ENCODE measurements at places on chromosomes 1 and 21.

DNA sequence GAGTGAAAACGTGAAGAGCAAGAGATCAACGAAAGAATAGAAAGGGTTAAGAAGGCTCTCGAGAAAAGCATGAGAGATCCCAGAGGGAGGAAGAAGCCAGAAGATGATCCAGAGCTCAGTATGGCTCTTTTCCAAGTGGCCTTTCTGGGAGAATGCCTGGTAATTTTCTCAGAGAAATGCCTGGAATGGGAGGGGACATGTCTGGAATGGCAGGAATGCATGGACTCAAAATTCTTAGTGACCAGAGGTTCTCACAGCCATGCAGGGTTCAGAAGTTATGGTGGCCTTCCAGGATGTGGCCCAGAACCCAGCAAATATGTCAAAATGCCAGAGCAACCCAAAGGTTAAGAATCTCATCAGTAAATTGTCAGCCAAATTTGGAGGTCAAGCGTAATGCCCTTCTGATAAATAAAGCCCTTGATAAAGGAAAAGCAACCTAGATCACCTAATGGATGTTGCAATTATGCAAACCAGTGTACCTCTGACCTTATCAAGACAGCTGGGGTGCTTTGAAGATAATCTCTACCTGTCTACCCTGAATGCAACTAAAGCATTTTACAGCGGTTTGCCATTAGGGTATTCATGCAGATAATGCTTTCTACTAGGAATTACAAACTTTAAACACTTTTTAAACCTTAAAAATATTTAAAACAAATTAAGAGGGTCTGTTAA is 53.1 kb downstream of the NBPF6 start:
- peak; percentile 69 for DNase-seq

GRCh38 chr1:145720878-145721671 is 1.8 kb downstream of the CD160 start:
- peak; percentile 55 for DNase-seq

DNA sequence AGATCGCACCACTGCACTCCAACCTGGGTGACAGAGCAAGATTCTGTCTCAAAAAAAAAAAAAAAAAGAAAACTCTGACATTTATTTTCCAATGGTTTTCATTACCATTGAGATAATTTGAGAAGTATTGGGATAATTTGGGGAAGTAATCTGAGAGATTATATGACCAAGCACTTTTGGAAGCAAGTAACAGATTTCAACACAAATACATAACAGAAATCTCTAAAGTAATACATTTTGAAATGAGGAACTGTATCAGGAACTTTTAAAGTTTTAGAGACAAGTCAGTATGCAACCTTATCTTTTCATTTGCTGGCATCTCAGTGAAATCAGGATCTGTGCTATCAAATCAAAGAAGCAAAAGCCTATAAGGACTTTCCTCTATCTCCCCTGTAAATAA is 25.4 kb upstream of the SLC16A1 start:
- DNase-seq = no peak

DNA sequence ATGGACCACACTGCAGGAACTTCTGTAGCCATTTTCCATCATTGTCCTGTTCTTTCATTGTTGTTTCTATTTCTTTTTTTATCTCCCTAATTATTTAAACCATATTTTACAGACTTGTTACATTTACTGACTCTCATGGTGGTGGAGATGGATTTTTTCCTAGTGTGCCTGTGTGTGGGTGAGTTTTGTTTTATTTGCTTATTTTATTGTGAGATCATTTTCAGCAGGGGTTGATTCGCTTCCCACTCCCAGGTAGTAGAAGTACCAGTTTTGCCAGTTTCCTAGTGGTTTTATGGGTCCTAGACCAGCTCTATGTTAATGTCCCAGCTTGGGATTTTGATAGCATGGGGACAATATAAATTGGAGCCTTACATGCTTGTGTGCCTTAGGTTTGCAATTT is 80.0 kb upstream of the BACH1 start:
- DNase-seq = no peak

DNA sequence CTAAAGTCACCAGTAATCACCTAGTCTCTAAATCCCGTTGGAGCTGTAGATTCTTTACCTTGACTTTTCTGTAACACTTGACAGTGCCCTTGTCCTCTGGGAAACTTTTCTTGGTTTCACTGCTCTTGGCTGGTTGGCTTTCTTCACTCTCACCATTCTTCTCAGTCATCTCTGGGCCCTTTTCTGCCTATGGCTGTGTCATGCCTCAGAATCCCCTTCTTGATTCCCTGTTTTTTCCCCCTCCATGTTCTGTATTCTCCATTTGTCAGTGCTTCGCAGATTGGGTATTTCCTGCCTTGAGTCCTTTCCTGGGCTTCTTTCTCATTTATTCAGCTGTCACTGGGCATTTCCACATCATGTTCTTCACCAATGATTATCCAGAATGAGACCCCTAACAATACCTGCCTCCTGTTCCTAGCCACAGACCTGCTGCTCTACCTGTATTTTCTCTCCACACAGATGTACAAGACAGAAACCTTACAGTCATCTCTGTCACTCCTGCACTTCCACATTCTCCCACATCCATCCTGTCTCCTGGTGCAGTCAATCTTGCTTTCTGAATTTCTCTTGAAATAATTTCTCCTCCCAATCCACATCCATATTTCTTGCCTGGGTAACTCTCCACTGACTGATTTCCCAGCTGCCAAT is 14.7 kb downstream of the UCK2 start:
- DNase-seq = no peak

- DNase-seq = no peak
Measured at GRCh38 chr1:5565281-5566125, 426.7 kb downstream of the NPHP4 start.

DNA sequence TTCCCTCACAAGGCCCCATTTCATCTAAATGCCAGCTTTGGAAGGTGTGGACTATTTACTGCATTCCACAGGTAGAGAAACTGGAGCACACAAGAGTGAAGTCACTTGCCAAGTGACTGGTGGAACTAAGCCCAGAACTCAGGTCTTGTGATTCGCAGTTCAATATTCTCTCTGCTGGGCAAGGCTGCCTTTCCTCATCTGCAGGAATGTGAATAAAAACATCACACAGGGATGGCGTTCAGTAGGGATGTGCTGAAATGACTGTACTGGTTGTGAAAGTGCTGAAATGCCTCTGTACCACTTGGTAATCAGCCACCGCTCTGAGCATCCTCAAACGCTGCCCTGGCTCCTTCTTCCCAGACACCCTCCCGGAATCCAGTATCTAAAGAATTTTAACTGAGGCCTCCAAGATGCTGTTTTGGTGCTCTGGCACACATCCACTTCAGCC is 145.6 kb downstream of the HIVEP3 start:
- DNase-seq = peak; percentile 91

- no peak for DNase-seq
Measured at GRCh38 chr1:147717706-147718097, 42.7 kb downstream of the GJA5 start.

GRCh38 chr1:110280126-110280525 is 59.1 kb upstream of the RBM15 start:
- DNase-seq = no peak

GRCh38 chr1:8396786-8397406 is 79.0 kb downstream of the SLC45A1 start:
- DNase-seq = peak; percentile 96

GRCh38 chr1:201508809-201509208 is 1.9 kb upstream of the CSRP1 start:
- no peak for DNase-seq

GRCh38 chr1:117928881-117929342 is 509 bp downstream of the GDAP2 start:
- peak; percentile 63 for DNase-seq

DNA sequence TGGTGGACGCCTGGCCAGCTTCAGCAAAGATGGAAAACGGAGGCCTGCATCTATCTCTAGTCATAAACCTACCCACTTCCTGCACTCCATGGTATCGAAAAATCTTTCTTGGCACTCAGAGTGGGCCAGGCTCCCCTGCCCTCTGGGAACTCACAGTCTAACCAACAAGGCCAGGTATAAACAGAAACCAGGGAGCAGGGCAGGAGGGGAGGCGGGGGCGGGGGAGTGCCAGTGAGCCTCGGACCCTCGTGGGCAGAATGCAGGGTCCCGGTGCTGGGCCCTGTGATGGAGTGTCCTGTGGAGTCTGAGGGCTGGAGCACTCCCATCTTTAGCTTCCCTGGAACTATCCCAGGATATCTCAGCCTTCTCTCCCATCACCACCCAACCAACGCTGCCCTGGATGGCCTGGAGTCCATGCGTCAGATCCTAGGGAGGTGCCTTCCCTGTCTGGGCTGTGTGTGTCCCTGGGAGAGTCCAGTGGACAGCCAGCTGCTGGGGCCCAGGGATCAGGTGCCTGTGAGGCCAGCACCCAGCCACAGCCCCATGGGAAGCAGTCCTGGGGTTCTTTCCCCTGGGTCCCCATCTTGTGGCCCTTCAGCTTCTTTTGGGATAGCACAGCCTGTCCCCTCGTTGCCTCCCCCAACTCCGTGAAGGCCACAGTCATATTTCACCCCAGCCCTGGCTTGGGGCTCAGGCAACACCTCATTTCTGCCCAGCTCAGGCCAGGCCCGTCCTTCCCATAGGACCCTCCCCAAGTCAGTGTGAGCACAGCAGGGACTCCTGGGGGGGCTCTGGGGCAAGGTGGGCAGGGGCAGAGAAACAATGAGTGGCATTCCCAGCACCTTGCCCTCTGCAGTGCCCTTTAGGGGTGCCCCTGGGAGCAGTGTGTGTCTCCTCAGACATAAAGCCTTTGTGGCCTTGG is 1.1 kb upstream of the EPS8L3 start:
- no peak for DNase-seq

- peak; percentile 66 for DNase-seq
Measured at GRCh38 chr1:93061895-93062792, 16.9 kb upstream of the MTF2 start.

DNA sequence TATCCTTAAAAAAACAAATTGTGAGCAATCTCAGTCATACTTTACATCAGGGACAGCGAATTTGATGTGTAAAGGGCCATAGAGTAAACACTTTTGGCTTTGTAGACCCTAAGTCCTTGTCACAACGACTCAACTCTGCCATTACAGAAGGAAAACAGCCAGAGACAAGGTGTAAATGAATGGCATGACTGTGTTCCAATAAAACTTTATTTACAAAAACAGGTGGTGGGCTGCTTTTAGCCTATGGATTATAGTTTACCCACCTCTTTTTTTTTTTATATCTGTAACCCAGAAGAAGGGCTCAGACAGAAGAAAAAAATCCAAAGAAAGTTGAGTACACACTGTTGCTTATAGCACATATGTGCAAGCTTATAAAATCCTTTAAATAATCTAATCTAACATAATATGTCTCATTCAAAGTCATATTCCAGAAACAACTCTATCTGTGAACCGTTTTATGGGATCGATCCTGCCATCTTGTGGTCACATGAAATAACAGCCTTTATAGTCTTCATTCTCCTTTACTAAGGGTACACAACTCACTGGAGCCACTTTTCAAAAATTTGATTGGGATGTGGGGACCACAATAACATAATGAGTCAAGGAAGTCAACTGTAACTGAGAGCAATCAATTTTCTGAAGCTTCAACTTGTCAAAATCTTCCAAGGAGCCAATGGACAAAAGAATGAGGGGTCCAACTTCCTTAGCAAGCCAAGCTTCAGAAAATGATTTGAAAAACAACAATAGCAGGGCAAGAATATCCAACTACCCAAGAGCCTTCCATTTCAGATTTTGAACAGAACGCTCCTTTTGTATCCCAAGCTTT is 142.2 kb upstream of the KRTAP19-8 start:
- peak; percentile 66 for DNase-seq

GRCh38 chr1:47161298-47162040 is 24.2 kb downstream of the CYP4A22 start:
- no peak for DNase-seq

DNA sequence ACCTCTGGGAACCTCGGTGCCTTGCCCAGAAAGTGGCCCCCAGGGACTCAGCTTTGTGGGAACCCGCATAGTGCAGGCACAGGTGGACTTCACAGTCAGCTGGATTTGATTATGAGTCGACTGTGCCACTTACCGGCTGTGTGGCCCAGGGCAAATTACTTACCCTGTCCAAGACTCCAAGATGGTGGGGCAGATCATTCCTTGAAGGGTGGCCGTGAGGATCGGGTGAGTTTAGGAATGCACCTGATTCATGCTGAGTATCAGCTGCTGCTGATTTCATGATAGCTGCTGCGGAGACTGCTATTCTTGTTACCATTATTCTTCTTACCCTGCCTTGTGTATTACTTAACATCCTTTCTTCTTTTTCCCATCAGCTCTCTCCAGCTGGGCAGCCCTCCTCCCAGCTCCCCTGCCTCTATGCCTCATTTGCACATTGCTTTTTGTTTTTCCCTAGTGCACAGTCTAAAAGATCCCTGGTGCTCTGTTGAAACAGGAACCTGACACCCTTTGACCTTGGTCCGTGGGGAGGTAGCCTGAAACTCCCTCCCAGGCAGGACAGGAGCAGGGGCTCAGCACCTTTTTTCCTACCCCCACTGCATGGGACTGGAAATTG is 40.5 kb upstream of the FHAD1 start:
- DNase-seq = no peak

DNA sequence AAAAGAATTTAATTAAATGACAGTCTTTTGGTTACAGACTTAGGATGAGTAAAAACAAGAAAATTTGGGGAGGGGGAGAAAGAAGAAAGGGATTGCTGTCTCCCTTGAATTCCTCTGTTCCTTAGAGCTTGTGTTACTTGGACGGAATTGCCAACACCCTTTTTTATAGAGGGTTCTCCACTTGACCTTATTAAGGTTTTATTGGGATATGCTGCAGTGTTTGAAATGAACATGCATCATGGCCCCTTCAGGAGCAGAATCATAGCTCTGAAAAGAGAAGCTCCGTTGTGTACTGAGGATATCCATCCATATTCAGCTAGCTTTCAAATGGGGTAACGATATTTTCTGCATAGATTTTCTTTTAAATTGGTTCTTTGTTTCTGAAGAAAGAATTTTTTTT is 48.2 kb upstream of the DNASE2B start:
- DNase-seq = no peak

DNA sequence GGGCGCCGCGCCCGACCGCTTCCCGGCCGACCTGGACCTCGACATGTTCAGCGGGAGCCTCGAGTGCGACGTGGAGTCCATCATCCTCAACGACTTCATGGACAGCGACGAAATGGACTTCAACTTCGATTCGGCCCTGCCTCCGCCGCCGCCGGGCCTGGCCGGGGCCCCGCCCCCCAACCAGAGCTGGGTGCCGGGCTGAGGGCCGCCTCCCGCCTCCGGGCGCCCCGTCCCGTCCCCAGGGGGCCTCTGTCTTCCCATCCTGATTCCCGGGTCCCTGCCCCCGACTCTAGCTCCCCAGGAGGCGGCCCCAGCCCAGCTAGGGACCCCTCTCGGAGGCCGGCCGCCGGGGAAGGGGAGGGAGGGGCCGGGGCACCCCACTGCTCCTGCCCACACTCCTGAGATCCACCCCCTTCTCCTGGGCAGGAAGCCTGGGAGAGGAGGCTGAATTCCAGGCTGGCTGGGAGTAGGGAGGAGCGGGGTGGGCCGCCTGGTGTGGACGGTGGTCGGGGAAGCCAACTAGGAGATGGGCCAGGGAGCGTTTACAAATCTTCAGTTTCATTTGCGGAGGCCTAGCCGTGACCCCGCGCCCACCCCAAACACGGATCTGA is 21.4 kb downstream of the FOXO6 start:
- no peak for DNase-seq

- no peak for DNase-seq
Measured at GRCh38 chr1:27394925-27395324, 2.5 kb downstream of the GPR3 start.

- DNase-seq = peak; percentile 61
Measured at GRCh38 chr1:184945029-184945428, 29.3 kb downstream of the NIBAN1 start.

- peak; percentile 51 for DNase-seq
Measured at GRCh38 chr21:37916310-37917051, at the start of gene KCNJ6. KCNJ6 (minus strand) TSS chr21:37916457; CDS start chr21:37840682, 75,775 bp downstream.

All from cardiac fibroblast (primary cell).